ENCODE measurements at places on chromosomes 4 and X.
A peak's percentile ranks its signal among the peaks of the same experiment; 100 is the strongest.

DNA sequence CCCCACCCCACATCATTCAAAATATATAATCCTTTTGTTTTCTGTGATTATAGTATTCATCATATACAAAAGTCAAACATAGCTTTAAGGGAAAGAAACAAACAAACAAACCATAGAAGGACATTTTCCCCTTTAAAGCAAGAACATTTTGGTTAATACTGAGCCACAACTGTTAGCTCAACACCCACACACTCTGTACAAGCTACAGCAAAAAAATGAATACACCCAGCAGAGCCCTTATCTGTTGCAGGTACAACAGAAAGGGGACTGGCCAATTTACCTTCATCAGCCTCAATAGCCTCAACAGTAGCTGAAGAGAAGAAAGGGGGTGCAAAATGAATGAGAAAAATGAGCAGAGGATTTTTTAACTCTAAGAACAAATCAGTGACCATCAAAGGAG is 318.4 kb downstream of the PPP3CA start:
- DNase-seq: no peak

- DNase-seq: no peak
Observed at GRCh38 chrX:10828640-10829039, 208.3 kb upstream of the MID1 start.

- DNase-seq: no peak
Observed at GRCh38 chr4:169571435-169571834, 40.9 kb downstream of the NEK1 start.

DNA sequence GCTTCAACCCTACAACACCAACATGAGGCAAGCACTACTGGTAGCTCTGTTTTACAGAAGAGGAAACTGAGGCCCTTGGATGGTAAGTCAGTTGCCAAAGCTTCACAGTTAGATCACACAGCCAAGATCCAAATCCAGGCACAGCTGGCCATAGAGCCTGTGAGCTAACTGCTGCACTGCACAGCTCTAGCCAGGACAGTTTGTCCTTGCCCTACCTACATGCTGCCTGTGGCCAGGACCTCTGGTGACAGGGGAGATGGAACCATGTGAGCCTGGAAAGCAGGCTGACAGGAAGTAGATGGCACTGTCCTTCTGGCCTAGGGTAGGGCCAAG is 257.8 kb downstream of the FBXW7 start:
- DNase-seq: no peak

GRCh38 chr4:118280501-118281218 is 72.1 kb downstream of the PRSS12 start:
- no peak for DNase-seq

DNA sequence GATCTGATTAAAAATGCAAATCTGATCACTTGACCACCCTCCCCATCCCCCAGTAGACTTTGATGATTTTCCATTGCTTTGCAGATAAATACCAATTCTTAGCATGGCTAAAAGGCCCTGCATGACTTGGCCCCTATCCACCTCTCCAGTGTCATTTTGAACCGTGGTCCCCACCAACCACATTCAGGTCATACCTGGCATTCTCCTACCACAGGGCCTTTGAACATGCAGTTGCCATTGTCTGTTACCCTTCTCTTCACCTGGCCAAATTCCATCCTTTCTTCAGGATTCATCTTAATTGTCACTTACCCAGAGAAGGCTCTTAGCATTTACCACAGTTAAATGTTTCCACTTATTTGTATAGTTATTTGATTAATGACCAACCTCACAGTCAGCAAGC is 36.9 kb upstream of the RELL1 start:
- no peak for DNase-seq

GRCh38 chr4:40502220-40502619 is 127.4 kb downstream of the RBM47 start:
- no peak for DNase-seq

DNA sequence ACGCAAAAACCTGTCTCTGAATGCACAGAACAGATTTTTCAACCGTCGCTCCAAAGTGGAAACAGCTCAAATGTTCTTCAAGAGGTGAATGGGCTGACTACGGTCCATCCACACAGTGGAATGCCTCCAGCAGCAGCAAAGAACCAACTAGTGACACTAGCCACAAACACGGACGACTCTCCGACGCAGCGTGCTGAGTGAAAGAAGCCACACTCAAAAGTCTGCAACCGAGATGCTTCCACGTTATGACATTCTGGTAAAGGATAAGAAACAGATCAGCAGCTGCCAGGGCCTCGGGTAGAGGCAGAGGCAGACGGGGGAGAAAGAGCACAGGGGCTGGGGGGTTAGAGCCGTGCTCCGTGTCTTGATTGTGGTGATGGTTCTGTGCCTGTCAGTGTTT is 125.2 kb downstream of the AFAP1 start:
- no peak for DNase-seq

GRCh38 chrX:153900831-153901752 is 3.4 kb upstream of the AVPR2 start:
- peak; percentile 56 for DNase-seq

DNA sequence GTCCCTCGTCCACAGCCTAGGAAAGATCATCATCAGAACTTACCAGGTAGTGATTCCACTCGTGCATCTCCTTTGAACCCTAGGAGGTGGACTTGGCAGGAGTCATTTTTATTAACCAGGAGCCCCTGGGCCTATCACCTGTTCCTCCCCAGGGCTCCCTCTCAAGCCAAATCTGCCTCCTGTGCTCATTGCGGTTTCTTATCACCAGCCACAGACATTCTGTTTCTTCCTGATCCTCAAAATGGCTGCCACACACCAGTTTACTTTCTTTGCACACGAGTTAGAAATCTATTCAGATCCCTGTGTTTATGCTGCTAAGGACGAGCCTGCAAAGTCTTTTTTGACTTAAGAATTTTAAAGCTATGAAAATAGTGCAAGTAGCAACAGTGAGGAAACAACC is 354.5 kb upstream of the BOD1L1 start:
- DNase-seq: no peak

DNA sequence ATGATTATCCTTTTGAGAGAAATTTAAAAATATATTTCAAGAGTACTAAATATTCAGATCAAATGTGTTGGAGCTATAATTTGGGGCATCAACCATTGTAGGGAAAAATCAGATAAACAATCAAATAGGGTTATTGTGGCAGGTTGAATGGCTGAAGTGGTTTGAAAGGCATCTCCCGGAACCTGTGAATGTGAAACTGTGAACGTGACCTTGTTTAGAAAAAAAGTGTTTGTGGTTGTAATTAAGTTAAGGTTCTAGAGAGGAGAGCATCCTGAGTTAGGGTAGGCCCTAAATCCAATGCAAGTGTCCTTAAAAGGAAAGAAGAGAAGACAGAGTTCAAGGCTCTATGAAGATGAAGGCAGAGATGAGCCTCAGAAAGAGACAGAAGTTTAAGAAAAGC is 37.4 kb downstream of the ADGRA3 start:
- DNase-seq: no peak

DNA sequence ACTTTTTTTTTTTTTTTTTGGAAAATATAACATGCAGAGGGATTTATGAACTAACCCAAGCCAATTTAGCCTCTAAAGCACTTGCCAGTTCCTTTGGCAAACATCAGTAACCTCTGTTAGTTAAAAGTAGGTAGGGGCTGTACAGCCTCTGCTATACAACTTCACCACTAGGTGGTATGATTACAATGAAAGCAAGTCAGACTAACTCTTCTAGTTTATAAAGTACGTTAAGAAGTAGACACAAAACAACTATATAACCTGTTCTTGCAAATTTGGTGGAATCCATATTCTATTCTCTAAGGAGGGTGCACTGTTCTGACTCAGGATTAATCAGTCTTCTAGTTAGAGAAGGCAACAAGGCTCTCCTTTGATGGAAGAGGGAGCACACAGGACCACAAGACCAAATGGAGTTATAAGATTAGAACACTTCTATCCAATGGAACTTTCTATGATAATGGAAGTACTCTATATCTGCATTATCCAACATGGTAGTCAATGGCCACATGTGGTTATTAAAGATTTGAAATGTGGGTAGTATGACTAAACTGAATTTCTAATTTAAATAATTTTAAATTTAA is 12.8 kb downstream of the AIMP1 start:
- DNase-seq: no peak

DNA sequence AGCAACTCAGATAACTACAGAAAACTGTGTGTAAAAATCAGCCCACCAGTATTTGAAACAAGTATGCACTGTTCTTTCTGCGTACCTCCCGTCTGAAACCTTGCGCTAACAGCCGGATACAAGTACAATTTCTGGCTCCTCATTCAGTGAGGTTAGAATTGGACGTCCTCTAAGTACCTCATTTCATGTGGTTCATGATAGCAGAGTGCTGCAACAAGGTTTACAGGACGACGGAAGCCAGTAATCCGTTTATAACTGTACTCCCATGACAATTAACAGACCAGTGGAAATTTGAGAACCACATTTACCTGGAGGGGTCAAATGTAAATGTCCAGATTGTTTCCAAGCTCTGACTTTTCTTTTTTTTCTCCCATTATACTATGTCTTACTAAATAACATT is 52.9 kb upstream of the TENM3 start:
- no peak for DNase-seq

DNA sequence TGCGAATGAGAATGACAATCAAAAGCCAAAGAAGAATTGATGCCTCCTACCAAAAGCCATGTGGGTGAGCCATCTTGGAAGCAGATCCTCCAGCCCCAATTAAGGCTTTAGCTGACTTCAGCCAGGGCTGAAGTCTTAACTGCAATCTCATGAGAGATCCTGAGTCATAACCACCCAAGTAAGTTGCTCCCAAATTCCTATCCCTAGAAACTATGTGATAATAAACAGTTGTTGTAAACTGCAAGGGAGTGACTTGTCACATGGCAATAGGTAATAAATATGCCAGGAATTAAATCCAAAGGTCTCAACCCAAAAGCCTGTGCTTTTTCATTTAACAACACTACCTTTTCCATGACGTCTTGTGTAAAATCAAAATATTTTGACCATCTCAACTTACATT is 154.2 kb upstream of the TBL1X start:
- no peak for DNase-seq

GRCh38 chr4:15964159-15964558 is 1.2 kb upstream of the FGFBP2 start:
- DNase-seq: no peak

- no peak for DNase-seq
Observed at GRCh38 chr4:113433536-113434246, 327.8 kb downstream of the CAMK2D start.

GRCh38 chrX:26889574-26889973 is 573.6 kb downstream of the PPP4R3C start:
- no peak for DNase-seq

DNA sequence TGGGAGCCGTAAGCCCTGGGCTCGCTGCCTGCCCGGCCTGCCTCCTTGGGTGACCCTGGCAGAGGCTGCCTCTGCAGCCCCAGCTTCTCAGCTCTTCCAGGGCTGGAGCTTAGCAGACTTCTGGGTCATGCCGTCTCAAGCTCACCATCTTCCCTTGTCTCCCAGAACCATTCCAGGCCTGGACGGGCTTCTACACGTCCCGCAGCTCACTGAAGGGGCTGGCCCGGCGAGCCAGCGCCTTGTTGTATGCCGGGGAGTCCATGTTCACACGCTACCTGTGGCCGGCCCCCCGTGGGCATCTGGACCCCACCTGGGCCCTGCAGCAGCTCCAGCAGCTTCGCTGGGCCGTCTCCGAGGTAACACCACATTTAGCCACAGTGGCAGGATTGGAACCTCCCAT is 22.0 kb downstream of the MAN2B2 start:
- no peak for DNase-seq

DNA sequence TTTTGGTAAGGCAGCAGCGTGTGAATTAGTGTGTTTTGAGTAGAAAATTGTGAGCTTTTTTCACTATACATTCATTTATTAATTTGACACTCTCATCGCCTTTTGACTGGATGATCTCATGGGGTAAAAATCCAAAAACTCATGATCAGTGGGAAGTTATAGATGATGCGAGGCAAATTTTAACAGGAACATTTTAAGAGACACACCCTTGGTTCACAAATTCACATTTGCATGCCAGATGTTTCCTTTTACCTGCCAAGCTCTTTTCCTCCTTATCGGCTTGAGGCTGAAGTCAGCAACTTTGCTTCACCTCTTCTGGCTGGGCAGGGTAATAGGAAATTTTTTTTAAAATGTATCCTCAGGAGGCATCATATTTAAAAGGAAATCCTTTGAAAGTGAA is 318.0 kb upstream of the HS3ST1 start:
- no peak for DNase-seq

- DNase-seq: peak; percentile 54
Observed at GRCh38 chr4:140233791-140234696, 80.1 kb upstream of the MAML3 start.

DNA sequence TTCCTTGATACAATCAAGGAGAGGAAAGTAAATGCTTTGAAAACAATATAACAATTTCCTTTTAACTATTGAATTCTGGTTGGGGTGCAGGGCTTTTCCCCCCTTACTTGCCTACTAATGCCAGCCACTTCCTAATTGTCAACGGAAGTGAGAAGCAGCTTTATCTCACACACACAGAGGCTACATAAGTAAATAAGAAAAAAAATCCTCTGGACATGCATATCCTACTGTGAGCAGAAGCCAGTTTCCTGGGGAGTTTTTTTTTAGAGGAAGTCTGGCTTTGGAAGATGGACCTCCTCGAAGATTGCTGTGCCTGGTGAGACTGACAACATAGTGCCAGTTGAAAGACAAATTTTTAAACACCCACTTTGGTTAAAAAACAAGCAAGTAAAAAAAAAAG is 180.6 kb downstream of the OPHN1 start:
- DNase-seq: no peak

DNA sequence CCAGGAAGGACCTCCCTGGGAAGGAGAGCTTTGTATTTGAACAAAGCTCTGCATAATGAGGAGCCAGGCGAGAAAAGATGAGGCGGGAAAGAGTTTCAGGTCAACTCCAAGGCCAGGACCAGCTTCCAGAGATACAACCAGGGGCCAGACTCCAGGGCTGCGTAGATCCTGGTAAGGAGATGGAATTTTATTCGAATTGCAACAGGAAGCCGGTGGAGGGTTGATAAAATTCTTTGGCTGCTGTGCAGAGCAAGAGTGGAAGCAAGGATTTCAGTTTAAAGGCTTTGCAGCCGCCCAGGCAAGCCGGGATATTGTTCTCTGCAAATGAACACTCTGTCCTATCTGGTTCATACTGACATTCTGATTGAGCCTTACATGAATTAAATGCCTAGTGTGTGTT is 40.2 kb upstream of the CBR4 start:
- no peak for DNase-seq

- DNase-seq: peak; percentile 49
Observed at GRCh38 chrX:2385224-2385623, 115.6 kb downstream of the DHRSX start.

GRCh38 chrX:151176231-151176750 is at the start of gene GPR50:
TSS of gene GPR50 (plus strand) at chrX:151176584. CDS start at chrX:151176722, 138 bp downstream.
- no peak for DNase-seq

DNA sequence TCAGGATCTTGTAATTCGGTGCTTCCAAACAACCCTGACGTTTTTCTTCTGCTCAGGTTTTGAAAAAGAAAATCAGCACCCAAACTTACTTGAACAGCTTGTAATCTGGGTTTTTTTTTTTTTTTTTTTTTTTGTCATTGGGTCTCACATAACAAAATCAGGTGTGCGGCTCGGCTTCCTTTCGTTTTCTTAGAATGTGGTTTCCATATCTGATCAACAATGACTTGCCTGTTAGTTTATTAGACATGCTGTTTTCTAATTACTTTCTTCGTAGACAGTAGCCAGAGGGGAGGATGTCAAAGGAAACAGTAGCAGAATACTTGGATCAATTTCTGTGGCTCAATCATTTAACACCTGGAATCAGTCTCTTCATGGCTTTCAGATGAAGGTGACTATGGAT is 890 bp upstream of the FREM3 start:
- no peak for DNase-seq

GRCh38 chr4:182093935-182094334 is 149.3 kb upstream of the TENM3 start:
- no peak for DNase-seq

- DNase-seq: no peak
Observed at GRCh38 chr4:6055436-6055835, 37.2 kb upstream of the C4orf50 start.
